ENCODE measurements at places on chromosomes 5 and 9. TPM values are rescaled to one million over a fixed set of nuclear protein-coding genes. Genes with fewer than 3 reads are reported as not detected.
A peak's percentile ranks its signal among the peaks of the same experiment; 100 is the strongest.

The CLIC3 gene
- polyA plus RNA-seq: 0.35 TPM

The GCNT4 gene
- polyA plus RNA-seq: 0.79 TPM

The SNCAIP gene
- polyA plus RNA-seq: 42.5 TPM

The PLPP7 gene
- 15.3 TPM for polyA plus RNA-seq

The TMEFF1 gene
- 18.0 TPM for polyA plus RNA-seq

The PCDHB9 gene
- 7.0 TPM for polyA plus RNA-seq

The F2RL2 gene
- 1.7 TPM for polyA plus RNA-seq

The ADAMTSL2 gene
- 9.0 TPM for polyA plus RNA-seq

- no peak for DNase-seq
These were observed 344.1 kb downstream of the BNC2 start for GRCh38 chr9:16526380-16526779.

DNA sequence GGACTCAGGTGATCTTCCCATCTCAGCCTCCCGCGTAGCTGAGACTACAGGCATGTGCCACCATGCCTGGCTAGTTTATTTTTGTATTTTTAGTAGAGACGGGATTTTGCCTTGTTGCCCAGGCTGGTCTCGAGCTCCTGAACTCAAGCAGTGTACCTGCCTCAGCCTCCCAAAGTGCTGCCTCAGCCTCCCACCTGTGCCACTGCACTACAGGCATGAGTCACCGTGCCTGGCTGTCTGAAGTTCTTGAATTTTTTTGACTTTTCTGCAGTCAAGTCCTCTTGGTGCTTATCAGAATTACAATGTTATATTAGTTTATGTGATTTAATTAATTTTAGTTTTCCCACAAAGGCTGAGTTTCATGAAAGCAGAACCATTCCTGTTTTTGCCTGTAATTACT lies 9.8 kb downstream of the SPIN1 start:
- DNase-seq: no peak

GRCh38 chr5:146681585-146682105 lies 165.7 kb upstream of the GPR151 start:
- DNase-seq: no peak

DNA sequence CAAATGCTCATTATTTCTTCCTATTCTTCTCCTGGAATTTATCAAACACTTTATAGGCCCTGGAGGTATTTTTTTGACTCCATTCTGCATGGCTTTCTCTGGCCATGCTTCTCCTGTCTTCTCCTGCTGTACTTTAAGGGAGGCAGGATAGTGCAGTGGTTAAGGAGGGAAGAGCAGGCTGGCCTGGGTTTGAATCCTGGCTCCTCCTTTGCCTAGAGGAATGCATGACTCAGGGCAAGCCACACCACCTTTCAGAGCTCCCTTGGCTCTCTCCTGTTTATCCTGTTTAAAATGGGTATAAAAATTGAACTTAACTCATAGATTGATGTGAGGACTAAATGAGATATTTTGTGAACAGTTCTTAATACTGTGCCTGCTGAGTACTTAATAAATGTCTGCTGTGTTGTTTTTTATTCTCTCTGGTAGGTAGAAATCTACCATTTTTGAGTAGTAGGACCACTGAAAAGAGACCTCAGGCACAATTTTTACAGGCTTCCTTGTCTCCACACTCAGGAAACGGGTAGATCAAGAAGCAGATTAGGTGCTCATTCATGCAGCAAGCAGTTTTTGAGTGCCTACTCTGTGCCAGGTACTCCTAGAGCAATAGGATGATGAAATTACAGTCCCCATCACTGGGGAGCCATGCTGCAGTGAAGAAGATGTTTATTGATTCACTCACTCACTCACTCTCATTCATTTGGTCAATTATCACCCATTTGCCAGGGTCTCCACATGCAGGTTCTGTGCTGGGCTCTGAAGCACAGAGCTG lies 32.7 kb upstream of the ARAP3 start:
- DNase-seq: no peak

- DNase-seq: no peak
These were observed 110.7 kb downstream of the CAAP1 start for GRCh38 chr9:26781906-26782305.

- no peak for DNase-seq
These were observed 212.4 kb downstream of the TRIM32 start for GRCh38 chr9:116899337-116900006.

GRCh38 chr9:111250875-111251842 lies 78.9 kb downstream of the OR2K2 start:
- DNase-seq: peak; percentile 58

GRCh38 chr9:13718539-13718938 lies 439.0 kb upstream of the MPDZ start:
- DNase-seq: no peak

DNA sequence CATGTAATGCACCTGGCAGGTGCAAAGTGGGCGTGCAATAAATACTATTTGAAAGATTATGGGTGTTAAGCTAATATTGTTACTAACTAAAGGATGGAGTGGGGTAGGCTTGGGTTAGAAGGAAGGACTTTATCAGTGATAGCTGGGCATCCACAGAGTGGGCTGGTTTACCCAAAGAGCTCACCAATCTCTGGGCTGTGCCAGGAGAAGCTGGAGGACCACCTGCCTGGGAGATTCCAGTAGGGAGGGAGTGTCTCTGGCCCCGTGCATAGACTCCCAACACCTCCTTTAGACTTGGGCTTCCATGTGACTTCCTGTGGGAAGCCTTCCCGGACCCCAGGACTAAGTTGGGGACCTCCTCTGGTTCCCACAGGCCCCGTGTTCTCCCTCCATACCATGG lies 5.6 kb upstream of the URM1 start:
- no peak for DNase-seq

DNA sequence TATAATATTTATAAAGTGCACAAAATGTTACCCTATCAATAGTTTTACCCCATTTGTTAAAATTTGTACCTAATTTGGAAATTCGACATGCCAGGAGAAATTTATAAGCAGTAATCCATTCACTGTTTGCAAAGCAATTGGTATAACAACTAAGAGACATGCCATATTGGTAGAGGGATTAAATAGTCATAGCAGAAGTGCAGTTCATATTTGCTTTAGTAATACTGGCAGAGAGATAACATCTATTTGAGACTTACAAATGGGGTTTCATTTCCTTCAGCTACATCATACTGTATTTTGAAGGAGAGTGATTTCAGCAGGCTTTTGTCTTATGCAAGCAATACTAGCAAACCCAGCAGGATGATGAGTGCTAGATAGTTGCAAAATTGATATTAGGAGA lies 610.4 kb upstream of the CDH10 start:
- DNase-seq: no peak

DNA sequence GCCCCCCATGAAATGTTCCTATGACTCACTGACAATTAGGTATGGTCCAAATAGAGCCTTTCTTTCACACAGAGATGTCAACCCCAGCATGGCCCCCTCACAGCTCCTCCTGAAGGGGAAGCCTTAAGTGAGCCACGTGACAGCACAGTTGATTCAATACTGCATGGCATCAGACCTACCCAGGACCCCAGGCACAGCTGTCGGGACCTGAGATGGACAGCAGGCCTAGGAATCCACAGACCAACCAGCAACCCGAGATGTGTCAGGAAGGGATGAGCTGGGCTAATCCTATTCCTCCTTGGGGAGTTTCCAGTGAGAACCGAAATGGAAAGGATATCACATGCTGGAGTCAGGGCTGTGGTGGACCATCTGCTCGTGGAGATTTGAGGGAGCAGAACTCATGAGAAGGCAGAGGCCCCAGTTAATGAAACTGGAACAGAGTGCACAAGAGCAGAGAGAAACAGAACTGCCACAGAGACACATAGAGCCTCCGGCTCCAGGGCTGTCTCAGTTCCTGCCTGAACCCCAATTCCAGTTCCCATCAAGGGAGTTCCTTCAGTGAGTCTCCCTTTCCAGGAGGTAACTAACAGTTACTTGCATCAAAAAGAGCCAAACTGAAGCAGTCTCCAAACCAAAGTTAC lies 42.1 kb upstream of the SMIM23 start:
- DNase-seq: no peak

GRCh38 chr9:88090151-88090581 lies 48.1 kb downstream of the SPATA31C2 start:
- DNase-seq: no peak

- no peak for DNase-seq
These were observed 45.1 kb upstream of the GARNL3 start for GRCh38 chr9:127219520-127219919.

DNA sequence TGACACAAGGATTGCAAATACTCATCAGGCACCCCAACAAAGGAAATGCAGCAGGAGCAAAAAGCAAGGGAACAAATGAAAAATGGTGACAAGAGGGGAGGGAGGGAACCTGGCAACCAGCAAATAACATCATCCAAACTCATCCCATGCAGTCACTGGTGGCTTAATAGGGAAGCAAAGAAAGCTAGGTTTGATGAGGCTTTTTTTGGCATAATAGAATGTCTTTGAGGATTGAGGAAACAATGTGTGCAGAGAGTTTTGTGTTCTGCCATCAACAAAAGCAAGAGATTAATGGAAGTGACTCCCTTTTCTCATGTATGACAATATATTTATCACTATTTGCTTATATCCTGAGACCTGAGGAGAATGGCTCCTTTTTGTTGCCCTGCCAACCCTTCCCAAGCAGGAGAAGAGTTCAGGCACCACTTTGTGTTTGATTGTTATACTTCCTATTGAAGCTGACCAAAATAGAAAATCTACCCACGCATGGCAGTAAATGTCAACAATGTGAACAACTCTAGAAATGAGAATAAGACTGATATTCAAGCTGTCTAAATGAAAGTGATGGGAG lies 375.7 kb downstream of the CAAP1 start:
- DNase-seq: no peak

GRCh38 chr5:14684757-14685156 lies 20.2 kb downstream of the OTULIN start:
- DNase-seq: no peak

DNA sequence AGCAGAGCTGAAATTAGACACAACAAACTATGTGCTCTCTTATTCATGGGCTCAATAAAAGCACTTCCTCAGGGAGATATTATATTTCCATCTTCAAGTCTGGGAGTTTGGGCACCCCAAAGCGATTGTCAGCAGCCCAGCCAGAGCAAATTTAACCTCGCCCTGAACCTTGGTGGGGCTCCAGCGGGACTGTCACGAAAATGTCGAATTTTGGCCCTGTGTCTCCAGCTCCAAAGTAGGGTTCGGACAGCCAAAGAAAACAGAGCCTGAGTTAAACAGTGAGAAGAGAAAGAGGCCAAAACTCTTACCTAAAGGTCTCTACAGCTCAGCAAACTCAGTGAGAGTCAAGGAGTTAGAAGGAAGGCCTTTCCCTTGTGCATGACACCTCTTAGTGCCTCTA lies 432.9 kb downstream of the SPATA31D1 start:
- DNase-seq: no peak

DNA sequence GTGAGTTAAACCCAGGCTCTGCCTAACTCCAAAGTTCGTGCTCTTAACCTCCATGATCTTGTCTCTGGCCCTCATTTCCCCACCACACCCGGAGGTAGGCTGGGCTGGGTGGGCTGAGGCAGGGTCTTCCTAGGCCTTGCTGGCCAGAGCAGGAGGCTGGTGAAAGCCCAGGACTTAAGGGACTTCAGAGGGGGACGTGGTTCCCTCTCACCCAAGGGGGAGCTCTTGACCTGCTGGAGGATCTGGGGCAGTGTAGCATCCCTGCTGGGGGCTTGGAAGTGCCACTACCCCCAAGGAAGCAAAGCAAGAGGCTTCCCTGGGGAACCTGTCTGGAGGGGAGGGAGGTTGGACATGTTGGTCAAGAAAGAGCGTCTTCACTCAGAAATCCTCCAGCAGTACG lies 14.7 kb downstream of the PITX1 start:
- DNase-seq: no peak

DNA sequence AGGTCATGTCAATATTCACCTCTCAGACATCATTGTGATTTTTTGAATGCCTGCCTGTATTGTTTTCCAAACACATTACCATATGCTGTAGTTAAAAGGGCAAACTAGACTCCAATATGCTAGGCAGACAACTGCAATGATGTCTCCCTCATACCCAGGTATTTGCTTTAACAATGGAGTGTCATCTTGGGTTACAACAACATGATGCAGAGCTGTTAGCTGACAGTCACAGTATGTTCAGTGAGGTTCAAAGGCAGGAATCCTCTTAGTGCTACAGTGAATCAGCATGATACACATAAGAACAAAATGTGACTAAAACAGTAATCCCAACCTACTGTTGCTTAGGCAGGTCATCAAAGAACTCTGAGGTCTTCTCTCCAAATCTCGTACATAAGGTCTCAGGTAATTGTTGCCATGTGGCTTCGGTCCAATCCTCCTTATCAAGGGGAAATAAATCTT lies 24.0 kb downstream of the OR1J1 start:
- no peak for DNase-seq
